ENCODE measurements at places on chromosomes 3 and 15.

GRCh38 chr3:13164893-13165492, 91.8 kb upstream of the IQSEC1 start:
- no peak for DNase-seq

DNA sequence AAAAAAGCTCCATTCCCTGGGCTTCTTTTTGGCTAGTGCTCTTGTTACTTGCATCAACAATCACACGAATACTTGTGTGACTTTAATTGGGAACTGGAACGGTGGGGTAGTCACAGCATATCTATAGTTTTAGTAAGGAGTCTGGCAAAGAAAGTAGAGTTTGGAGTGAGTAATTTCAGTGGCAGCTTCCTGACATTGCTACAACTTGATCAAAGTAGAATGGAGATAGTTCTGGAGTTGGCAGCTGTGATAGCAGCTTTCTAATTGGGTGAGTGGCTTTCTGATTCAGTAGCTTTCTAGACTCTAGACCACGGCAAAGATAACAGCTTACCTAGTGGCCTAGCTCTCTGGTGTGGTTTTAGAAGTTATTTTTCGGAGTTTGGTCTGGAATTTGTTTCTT, 475.0 kb downstream of the TUSC7 start:
- no peak for DNase-seq

GRCh38 chr3:14374444-14374883, 27.9 kb upstream of the SLC6A6 start:
- DNase-seq: no peak

DNA sequence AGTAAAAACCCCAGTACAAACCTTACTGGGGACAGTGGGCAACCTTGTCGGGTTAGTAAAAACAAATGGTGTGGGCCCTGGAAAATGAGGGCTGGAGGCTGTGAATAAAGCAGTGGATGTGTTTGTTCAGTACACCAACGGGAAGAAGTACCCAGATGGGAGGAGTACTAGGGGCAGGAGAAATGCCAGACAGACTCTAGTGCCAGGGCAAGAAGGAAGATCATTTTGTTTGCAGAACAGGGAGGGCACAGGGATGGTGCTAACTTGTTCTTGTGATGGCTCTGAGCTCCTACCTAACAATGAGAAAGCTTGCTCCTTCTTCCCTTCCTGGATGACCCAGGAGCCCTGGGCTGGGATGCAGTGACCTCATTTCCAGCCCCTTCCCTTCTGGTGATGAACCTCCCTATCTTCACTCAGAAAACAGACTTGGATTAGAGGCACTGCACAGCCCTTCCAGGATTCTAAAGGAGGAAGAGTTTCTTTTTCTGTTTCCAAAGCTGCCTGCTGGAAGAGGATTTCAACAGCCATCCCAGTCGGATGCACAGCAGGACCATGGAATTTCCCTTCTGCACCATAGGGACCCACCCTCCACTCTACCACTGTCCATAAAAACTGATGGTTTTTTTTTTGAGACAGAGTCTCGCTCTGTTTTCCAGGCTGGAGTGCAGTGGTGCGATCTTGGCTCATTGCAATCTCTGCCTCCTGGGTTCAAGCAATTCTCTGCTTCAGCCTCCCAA, 6.1 kb downstream of the RASSF1 start:
- DNase-seq: no peak

DNA sequence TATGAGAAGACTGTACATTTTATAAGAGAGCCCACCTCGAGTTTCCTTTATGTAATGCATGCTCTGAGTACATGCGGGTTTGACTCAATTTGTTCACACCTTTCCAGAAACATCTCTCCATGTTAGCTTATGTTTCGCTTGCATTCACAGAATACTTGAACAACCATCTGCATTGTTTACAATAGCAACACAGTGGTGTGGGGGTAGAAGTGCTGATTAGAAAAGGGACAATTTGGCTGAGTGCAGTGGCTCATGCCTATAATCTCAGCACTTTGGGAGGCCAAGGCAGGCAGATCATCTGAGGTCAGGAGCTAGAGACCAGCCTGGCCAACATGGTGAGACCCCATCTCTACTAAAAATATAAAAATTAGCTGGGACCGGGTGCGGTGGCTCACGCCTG, 60.9 kb downstream of the NCEH1 start:
- DNase-seq: no peak

DNA sequence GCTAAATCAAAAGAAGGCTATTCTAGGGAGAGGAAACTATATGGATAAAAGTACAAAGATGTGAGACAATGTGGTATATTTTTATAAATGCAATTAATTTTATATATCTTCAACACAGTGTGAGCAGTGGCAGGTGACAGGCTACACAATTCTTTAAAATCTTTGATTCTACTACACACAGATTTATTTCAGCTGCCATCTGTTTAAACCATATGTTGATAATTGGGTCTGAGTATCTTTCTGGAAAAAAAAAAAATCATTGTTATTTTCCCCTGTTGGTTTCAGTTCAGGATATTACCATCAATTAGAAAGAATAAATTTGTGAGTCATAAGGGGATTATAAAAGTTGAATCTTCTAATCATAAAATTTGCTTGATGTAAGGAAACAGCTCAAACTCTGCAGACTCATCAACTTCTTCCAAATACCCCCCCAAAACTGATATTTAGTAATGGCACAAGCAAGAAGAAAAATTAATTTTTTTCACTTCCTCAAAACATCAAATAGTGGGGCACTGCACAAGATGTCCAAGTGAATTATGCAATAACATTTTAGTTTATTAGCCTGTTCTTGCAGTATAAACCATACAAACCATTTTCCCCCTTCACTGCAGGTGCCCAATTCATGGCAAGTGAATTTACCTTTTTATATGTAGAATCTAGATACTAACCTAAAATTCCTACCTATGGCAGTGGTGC, 12.0 kb downstream of the PIERCE2 start:
- DNase-seq: no peak

- no peak for DNase-seq
Measured at GRCh38 chr15:81084716-81085115, 49.4 kb upstream of the CFAP161 start.

DNA sequence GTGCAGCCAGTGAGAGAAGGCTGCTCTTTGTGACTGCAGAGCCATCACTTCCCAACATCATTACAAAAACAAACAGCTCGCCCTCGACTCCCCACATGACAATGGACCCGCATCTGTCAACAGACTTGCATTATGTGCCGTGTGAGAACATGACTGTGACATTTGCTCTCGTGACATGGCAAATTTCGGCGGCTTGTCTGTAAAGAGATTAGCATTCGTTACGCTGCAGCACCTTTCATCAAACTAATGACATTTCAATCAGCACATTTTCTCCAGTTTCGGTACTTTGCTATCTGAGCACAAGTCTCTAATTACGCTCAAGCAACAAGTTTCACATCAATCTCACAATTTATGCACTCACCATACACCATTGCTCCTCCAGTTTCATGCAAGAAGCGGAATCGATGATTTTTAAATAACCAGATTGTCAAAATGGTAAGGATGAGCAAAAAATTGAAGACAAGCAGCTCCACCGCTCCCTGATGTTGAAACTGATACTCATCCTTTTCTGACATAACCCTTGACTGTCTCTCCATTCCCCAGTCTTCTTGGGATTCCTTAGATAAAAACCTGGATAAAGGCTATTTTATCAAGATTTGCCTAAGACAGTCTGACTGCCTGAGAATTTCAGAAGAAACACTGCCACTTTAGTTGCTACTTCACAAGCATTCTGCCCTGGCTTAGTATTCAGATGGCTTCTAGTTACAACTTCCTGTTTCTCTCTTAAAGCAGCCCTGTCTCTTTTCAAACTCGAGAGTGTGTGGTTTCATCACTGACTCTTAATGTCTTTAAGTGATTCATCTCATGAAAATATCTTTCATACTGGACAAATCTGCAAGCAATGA, at the start of gene SLC9A9:
SLC9A9 (minus strand) TSS at position 682 of the 845 bp plus-strand sequence; CDS start at position 536, 146 bp downstream.
- DNase-seq: no peak

DNA sequence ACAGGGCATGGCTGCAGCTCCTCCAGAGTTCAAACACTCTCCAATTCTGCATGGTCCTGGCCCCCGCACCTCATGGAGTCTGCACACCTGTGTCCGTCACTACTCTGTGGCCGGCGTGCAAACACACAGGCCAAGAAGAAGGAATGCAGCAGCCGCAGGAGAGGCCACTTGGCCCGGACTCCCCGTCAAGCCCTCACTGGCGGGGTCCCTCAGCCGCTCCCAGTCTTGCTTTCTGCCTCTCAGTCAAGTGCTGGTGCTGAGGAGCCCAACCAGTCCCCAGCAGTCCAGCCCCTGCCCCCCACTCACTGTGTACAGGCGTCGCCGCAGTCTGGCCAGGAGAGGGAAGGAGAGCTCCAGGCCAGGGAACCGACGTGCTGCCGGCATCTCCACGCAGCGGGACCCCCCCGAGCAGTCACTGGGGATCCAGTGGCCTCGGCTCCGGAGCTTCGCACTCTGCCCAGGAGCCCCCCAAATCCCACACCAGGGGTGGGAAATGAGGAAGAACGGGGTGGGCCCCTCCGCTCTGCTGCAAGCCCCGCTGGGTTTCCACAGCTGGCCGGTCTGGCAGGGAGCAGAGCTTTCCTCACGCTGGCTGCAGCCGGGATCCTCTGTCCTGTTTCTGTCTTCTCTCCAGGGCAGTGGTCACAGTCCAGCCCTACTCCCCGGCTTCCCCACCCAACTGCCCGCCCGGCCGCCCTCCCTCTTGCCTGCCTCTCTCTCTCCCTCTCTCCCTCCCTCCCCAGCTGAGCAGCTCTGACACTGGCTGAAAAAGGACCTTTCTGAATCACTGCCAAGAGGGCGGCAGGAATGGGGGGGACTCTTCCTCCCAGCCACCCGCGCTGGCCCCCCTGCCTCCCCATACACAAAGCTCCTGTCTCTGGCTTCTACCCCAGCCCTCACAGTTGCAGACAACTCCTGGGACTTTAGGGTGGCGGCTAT, 16.0 kb downstream of the TNK2 start:
- no peak for DNase-seq

- no peak for DNase-seq
Measured at GRCh38 chr3:192727032-192727847, at the start of gene FGF12. TSS of gene FGF12 (minus strand) at chr3:192727541.

DNA sequence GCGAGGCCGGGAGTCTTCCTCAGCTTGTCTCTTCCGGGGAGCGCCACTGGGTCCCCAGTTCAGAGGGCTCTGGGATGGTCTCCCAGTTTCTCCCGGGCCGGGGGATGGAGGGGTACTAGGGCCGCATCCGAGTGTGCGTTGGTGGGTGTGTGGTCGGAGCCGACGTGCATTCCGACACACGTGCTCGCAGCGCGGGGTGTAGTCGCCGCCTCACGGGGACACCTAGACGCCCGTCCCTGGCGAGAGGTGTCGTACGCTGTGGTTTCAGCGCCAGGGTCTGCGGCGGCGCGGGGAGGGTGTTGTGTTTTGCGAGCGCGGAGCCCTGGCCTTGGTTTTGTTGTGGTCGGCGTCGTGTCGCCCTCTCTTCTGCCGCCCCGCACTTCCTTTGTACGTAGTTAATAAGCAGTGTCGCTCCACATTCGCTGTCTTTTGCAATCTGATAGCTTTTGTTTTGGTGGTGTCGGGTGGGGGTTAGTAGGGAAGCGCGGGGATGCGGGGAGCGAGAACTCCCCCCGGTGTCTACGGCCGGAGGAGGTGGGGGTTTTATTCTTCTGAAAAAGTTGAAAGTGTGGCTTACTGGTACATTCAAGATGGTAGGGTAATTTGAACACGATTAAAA, 2.2 kb downstream of the IGF1R start:
- no peak for DNase-seq

GRCh38 chr3:57151021-57151449, 14.1 kb downstream of the IL17RD start:
- no peak for DNase-seq

- DNase-seq: no peak
Measured at GRCh38 chr15:60918234-60918959, 310.7 kb downstream of the RORA start.

DNA sequence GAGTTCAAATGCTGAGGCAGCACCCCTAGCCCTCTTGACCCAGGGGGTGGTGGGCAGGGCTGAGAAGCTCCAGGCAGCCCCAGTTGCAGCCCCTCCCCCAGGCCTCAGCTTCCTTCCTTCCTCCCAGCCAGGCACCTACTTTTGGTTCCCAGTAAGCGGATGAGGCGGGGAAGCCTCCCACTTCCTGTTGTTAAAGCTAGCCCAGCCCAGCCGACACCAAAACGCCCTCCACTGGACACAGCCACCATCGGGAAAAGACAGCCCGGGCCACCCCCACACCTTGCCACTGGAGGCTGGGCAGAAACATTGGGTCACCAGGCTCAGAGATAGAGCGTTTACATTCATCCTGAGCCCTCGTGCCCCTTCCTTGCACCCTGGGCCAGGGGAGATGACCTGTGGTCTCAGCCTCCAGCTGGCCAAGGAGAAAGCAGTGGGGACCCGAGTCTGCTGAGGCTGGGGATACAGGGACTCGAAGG, 3.5 kb downstream of the DUSP7 start:
- no peak for DNase-seq

DNA sequence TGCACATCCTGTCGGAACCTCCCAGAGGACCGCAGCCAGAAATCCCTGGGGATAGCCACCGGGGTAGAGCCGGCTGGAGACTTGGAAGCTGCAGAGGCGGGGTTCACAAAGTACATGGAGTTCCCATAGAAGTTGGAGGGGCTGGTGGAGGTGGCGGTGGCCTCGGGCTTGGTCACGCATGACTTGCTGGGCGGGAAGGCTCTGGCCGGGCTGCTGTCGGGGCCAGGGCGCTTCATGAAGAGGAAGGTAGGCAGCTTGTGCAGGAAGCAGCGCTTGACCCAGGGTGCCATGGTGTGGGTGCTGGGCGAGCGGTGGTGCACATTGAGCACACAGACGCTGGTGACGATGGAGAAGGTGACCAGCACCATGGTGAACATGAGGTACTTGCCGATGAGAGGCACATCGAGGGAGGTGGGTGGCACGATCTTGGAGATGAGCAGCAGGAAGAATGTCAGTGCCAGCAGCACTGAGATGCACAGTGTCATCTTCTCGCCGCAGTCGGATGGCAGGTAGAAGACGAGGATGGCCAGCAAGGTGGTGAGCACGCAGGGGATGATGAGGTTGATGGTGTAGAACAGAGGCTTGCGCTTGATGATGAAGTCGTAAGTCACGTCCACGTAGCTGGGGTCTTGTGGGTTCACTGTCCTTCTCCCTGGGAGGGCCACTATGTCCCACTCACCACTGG, 8.4 kb upstream of the CHRNA3 start:
- no peak for DNase-seq

DNA sequence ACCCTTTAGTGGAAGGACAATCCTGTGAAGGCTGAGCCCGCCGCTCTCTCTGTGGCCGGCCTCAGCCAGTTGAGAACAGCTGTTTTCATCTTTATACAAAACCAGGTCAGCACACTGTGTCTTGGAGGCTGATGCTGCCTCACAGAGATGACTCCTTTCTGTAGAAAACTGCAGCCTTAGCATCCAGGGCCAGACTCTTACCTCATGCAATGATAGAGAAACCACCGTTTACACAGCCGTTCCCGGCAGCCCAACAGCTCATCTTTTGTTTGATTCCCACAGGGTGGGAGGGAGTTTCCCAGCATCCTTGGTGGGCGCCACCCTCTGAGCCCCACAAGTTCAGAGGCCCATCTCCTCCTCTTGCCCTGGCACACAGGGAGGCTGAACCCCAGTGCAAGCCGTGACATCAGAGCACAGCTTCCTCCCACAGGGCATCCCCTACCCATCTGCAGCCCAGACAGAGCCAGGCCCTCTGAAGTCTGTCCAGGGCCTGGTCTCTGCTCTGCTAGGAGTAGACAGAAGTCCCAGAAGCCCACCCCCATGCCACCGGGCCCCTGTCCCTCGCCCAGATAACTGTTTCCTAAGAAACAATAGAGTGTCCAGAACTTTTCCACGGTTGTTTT, 105.0 kb downstream of the LRRK1 start:
- no peak for DNase-seq

GRCh38 chr3:43015991-43016865, 37.1 kb downstream of the GASK1A start:
- DNase-seq: no peak
